ENCODE measurements at places on chromosomes 12 and 14. TPM values are rescaled to one million over a fixed set of nuclear protein-coding genes. Genes with fewer than 3 reads are reported as not detected.

The MGAT4C gene
- polyA plus RNA-seq: 0.92 TPM

The KIF26A gene
- polyA plus RNA-seq: 3.6 TPM

The IKZF4 gene
- polyA plus RNA-seq: 3.7 TPM

The KERA gene
- polyA plus RNA-seq: not detected

The COL2A1 gene
- polyA plus RNA-seq: 0.12 TPM

The PAX9 gene
- polyA plus RNA-seq: not detected

The SRGAP1 gene
- 2.5 TPM for polyA plus RNA-seq

The NANOG gene
- 0.09 TPM for polyA plus RNA-seq

The ATL1 gene
- 1.3 TPM for polyA plus RNA-seq

The NR1H4 gene
- 3.9 TPM for polyA plus RNA-seq

The DNAH10 gene
- polyA plus RNA-seq: 0.02 TPM

The HEATR5A gene
- polyA plus RNA-seq: 4.3 TPM

The TEX52 gene
- polyA plus RNA-seq: not detected

The CLEC2D gene
- 3.6 TPM for polyA plus RNA-seq

The WNT5B gene
- polyA plus RNA-seq: 0.72 TPM

The NGB gene
- polyA plus RNA-seq: not detected

The FOXN4 gene
- polyA plus RNA-seq: not detected

The RIMBP2 gene
- 4.3 TPM for polyA plus RNA-seq

The TAS2R42 gene
- not detected for polyA plus RNA-seq

The PRORP gene
- polyA plus RNA-seq: 3.5 TPM

The ZNF891 gene
- 0.95 TPM for polyA plus RNA-seq

The ARMH4 gene
- polyA plus RNA-seq: 0.11 TPM

The CMKLR1 gene
- polyA plus RNA-seq: 1.2 TPM

The PRB2 gene
- polyA plus RNA-seq: not detected

The KRT73 gene
- polyA plus RNA-seq: not detected

The SERPINA10 gene
- polyA plus RNA-seq: 4.3 TPM

The POLE2 gene
- 2.9 TPM for polyA plus RNA-seq

Measured in pancreas (tissue), 10 donors.